ENCODE measurements at places on chromosomes 3 and 15.

DNA sequence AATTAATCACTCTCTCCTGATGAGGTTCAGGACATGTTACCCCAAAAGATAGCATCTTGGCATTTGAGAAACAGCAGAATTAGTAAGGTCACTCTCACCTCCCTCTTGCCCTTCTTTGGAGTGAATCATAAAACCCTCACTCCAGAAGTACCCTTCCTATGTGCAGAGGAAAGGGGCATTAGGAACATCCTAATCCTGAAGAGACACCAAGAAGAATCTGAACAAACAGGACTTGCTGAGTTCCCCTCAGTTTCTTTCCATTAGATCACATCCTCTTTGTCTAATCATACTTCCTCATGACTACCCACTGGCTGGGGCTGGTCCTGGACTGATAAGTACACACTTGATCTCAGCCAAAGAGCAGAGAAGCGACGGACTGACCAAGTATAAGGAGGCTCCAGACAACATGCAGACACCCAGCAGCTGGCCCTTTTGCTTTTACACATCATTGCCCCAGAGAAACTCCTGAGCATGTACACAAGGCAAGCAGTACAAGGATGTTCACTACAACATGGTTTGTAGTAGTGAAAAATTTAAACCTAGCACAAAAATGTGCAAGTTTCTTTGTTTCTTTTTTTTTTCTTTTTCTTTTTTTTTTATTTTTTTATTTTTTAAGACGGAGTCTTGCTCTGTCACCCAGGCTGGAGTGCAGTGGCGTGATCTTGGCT, 15.0 kb upstream of the TM6SF1 start:
- DNase-seq, result peak; percentile 38

DNA sequence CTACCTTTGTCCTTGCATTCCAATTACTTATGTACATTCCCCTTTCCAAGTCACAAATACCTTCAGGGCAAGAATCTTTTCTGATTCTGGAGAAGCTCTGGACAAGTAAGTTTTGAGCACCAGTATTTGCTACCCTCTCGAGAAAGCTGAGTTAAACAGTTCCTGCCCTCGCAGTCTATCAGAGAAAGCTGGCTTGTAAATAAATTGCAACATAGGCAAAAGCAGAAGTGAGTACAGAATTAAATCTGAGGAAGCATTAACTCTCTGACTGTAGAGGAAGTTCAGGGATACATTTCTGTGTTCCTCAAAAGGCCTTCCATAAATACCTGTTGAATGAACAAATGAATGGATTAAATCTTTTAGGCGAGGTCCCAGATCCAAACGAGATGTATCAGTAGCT, 1.2 kb downstream of the OSBPL11 start:
- peak; percentile 93 for DNase-seq

DNA sequence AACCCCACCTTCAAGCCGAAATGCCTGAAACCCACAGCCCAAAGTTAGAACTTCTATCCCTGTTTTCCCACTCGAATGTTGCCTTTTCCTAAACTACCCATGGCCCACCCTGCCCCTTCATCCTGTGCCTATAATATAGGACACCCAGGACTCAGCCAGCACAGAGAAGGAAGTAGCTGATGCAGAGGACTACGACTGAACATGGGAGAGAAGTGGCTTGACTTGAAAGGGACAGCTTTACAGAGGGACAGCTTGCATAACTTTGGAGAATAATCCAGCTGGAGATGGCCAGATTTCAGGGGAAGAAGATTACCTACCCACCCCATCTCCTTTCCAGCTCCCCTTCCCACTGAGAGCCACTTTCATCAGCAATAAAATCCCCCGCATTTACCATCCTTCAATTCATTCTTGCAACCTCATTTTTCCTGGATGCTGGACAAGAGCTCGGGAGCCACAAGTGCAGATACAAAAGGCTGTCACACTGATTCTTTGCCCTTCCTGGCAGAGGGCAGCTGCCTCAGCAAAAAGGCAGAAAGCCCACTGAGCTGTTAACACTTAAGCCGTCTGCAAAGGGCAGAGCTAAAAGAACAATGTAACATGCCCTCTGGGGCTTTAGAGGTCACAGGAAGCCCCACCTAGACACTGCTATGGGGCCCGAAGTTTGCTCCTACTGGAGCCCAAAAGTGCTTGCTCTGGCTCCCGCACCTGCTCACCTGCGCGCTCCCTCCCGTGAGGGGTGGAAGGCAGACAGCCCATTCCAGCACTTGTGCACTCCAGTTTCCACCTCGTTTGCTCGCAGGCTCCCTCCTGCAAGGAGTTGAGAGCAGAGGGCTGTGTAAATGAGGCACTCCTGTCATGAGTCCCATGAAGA, 224.0 kb downstream of the TBC1D5 start:
- no peak for DNase-seq

DNA sequence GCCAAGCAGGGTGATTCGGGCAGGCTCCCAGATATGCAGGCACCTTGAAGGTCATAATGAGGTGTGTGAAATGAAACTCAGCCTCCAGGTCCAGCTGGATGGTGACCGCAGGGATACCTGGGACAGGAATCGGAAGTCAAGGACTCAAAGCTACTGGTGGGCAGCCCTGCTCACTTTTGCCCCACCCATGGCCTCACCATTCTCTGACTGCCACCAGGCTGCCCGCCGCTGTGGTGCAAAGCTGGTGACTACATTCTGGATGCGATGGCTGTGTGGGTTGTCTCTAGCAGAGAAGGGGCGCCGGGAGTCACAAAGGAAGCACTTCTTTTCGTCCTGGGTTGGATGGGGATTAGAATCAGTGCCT, 795 bp downstream of the LAMB2 start:
- DNase-seq, result no peak

DNA sequence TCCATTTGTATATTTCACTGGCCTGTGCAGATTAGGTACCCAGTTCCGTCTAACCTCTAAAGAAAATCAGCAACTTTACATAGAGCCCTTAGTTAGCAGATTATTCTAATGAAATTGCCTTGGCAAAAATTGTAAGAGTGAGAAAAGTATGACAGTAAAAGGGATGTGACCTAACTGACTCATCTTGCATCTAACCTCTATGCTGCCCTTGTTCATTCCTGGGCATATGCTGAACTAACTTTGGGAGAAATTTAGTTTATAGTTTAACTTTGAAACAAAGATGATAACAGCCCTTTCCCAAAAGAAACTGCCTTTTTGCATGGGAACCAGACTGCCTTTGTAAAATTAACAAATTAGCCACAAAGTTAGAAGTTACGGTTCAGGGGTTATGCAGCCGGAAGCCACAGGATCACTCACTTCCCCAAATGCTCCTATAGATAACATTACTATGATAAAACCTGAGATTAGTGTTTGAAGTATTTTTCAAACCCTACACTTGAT, 839.8 kb upstream of the ALCAM start:
- DNase-seq, result no peak

DNA sequence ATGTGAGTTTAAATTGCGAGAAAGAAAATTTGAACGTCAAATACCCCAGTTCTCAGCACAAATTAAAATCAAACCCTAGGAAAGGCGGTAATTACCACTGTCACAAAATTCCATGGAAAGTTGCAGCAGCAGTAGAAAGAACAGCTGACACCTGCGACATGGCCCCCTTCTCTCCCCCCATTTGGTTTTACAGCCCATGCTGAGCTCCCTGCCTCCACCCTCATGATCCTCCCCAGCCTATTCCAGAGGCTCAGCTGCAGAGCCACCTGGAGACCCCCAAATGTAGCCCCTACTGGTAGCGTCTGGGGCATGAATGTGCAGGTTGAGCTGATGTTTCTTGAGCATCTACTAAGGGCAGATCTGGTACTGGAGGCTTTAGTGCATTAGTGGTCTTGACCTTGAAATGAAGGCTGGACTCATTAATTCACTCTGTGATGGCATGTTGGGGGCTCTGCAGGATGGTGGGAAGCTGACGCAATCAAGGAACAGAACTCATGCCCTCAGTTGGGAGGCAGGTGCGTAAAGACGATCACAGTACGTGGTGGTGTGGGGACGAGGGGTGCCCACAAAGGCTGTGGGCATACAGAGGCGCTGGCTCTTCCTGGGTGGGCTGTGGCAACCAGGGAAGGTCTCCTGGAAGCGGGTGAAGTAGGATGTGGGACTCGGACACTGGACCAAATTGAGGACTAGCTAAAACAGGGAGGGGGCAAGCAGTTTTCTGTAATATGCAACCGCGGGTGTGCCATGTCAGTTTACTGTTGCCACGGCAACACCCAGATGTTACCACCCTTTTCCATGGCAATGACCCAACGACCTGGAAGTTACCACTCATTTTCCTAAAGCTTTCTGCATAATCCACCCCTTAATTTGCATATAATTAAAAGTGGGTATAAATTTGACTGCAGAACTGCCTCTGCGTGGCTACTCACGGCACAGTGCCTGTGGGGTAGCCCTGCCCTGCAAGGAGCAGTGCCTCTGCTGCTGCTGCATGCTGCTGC, 39.8 kb downstream of the PRKCD start:
- DNase-seq, result no peak

DNA sequence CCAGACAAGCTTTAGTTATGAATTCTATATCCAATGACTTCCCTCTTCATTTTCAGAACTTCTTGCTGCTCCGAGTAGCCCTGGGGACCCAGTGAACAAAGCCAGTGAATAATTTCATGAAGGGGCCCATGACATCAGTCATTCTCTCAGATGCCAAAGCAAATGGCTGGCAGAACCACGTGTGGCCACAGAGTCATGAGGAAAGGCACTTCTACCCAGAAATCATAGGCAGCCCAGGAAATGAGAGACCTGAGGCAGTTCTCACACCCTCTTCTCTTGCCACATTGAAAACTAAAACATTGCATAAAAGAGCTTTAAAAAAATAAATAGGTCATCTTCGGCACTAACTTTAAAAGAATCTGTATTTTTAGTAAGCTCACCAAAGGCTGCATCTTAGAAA, 4.3 kb upstream of the UACA start:
- DNase-seq, result no peak

DNA sequence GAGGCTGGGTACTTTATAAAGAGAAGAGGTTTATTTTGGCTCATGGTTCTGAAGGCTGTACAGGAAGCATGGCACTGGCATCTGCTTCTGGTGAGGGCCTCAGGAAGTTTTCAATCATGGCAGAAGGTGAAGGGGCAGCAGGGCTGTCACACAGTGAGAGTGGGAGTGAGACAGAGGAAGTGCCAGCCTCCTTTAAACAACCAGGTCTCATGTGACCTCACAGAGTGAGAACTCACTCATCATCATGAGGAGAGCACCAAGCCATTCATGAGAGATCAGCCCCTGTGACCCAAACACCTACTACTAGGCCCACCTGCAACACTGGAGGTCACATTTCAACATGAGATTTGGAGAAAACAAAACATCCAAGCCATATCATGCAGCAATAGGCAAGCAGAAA, 9.3 kb upstream of the RFTN1 start:
- no peak for DNase-seq

GRCh38 chr3:147359177-147360050, 46.9 kb downstream of the ZIC4 start:
- DNase-seq, result no peak

DNA sequence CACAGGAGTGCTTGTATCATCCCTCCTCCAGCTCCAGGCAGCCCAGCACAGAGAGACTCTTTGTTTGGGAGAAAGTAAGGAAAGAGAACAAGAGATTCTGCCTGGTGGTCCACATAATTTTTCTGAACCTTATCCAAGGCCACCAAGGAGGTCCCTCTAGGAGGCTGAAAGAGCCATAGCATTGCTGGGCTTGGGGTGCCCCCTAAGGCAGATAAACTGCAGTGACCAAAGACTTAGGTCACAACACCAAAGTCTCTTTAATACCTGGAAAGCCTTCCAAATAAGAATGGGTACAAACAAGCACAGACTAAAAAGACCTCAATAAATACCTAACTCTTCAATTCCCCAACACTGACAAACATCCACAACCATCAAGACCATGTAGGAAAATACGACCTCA, 310.2 kb upstream of the PPP2R3A start:
- no peak for DNase-seq

- no peak for DNase-seq
These were observed 28.8 kb upstream of the UBL7 start for GRCh38 chr15:74489518-74490338.

- no peak for DNase-seq
These were observed 230.0 kb downstream of the TUSC7 start for GRCh38 chr3:116939550-116939949.

DNA sequence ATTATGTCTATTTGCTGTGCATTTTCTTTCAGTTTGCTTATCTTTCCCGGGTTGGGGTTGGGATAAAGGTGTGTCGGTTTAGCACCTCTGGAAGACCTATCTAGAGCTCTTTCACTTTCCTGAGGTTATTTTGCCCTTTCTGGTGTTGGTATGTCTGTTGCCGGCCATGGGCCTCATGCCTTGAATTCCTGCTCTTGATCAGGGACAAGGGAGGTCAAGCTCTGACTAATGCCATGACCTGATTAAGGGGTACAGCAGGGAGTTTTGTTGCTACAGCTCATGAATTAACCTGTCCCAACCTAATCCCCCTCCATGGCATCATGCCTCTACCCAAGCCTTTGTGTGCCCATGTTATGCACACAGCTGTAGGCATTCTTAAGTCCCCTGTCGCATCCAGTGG, 70.5 kb upstream of the GOLGA6B start:
- no peak for DNase-seq

GRCh38 chr15:34206011-34206410, 3.9 kb downstream of the KATNBL1 start:
- no peak for DNase-seq

- no peak for DNase-seq
These were observed 68.6 kb downstream of the FAM174B start for GRCh38 chr15:92586966-92587365.

DNA sequence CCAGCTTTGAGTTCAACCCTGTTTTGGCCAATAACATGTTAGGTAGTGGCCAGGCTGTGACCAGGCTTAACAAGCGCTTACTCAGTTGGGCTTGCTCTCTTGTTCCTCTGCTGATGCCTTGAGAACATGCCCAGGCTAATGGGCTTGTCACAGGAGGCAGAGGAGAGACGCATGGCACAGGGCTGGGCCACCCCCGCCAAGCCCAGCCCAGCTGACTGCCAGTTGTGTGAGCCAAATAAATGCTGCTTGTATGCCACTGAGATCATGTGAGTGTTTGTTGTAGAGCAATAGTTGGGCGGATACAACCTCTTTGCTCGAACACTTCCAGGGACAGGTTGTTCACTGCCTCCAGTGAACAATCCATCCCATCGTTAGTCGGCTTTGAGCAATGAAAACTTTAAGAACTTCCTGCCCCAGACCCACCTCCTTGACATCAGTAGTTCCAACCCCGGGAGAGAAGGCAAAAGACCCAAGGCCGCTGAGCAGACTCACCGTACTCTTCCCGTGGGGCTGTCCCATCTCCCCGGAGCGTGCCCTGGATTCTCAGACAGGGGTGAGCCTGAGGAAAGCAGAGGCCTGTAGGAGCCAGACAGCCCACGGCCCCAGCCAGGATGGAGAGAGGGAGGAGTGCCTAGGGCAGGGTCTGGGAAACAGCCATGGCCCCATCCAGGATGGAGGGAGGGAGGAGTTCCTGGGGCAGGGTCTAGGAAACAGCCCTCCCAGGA, 4.1 kb downstream of the PLA2G4F start:
- DNase-seq, result no peak

- DNase-seq, result no peak
These were observed 54.6 kb downstream of the DAPK2 start for GRCh38 chr15:63991706-63992105.
